IMR-90 (cell line): ENCODE measurements at places on chromosomes 16 and 17. TPM values are rescaled to one million over a fixed set of nuclear protein-coding genes. Genes with fewer than 3 reads are reported as not detected.

- H3K27ac ChIP-seq, result no peak overlapping the region
- no peak overlapping the region for H3K4me3 ChIP-seq
- H3K4me1 ChIP-seq, result peaks cover 6% of the 10 kb centered on the region
- H3K36me3 ChIP-seq, result peaks cover 15% of the 10 kb centered on the region
- H3K27me3 ChIP-seq, result no peaks in the 10 kb centered on the region
- DNase-seq, result no peak
These were observed 19.3 kb downstream of the FCSK start for GRCh38 chr16:70473446-70474319.

DNA sequence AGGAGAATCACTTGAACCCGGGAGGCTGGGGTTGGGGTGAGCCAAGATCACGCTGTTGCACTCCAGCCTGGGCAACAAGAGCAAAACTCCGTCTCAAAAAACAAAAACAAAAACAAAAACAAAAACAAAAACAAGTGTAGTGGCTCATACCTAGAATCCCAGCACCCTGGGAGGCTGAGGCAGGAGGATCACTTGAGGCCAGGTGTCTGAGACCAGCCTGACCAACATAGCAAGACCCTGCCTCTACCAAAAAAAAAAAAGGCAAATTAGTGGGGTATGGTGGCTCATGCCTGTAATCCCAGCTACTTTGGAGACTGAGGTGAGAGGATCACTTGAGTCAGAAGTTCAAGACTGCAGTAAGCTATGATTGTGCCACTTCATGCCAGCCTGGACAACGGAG is 26.4 kb upstream of the HAPSTR1 start:
- DNase-seq, result no peak
- H3K4me1 ChIP-seq, result peaks cover 7% of the 10 kb centered on the region
- no peaks in the 10 kb centered on the region; the same call in 1 of the 2 replicates for H3K36me3 ChIP-seq
- no peaks in the 10 kb centered on the region for H3K27me3 ChIP-seq

- H3K4me1 ChIP-seq, result no peaks in the 10 kb centered on the region
- no peaks in the 10 kb centered on the region for H3K36me3 ChIP-seq
- H3K4me3 ChIP-seq, result no peak overlapping the region
- H3K27ac ChIP-seq, result no peak overlapping the region
- H3K27me3 ChIP-seq, result no peaks in the 10 kb centered on the region; the same call in 1 of the 2 replicates
These were observed 109.1 kb upstream of the CDC42EP4 start for GRCh38 chr17:73420897-73421296.

GRCh38 chr16:66169817-66170216 is 196.7 kb upstream of the CDH5 start:
- H3K4me3 ChIP-seq, result no peak overlapping the region
- H3K27ac ChIP-seq, result no peak overlapping the region
- H3K36me3 ChIP-seq, result no peaks in the 10 kb centered on the region

GRCh38 chr17:45628019-45628418 is 137.5 kb upstream of the PLEKHM1 start:
- no peak for DNase-seq
- no peaks in the 10 kb centered on the region for H3K27me3 ChIP-seq
- H3K4me3 ChIP-seq, result no peak overlapping the region

GRCh38 chr17:2347805-2348685 is 10.7 kb downstream of the SGSM2 start:
- peaks cover 9% of the 10 kb centered on the region for H3K4me1 ChIP-seq
- DNase-seq, result peak; percentile 91
- no peak overlapping the region for H3K4me3 ChIP-seq
- peaks cover 17% of the 10 kb centered on the region for H3K36me3 ChIP-seq
- H3K27ac ChIP-seq, result peak overlapping the region; percentile 4; the same call in 1 of the 2 replicates

DNA sequence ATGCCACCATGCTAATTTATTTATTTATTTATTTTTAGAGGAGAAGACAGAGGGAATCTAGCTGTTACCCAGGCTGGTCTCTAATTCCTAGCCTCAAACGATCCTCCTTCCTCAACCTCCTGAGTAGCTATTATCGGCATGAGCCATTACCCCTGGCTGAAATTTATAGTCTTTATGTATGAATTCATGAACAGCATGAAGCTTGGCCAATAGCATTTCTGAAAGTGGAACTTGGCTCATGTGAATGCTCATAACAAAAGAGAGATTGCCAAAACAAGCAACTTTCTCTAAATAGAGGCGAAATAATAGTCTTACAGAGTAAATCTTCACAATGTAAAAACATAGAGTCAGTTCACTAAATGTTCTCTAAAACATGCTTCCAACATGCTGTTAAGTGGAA is 30.1 kb upstream of the SMURF2 start:
- no peak overlapping the region for H3K27ac ChIP-seq
- H3K4me1 ChIP-seq, result peaks cover 8% of the 10 kb centered on the region; the same call in 1 of the 2 replicates
- H3K36me3 ChIP-seq, result no peaks in the 10 kb centered on the region
- no peak overlapping the region for H3K4me3 ChIP-seq
- peak; percentile 39 for DNase-seq

RCVRN gene
- not detected in 2 replicates for total RNA-seq

AATK gene
- total RNA-seq, result under 0.01 TPM in 1 of 2 replicates, not detected in the other

TMIGD1 gene
- not detected in 2 replicates for total RNA-seq

C16orf89 gene
- total RNA-seq, result 0.18 TPM in 1 of 2 replicates, not detected in the other
